CD4-positive, alpha-beta T cell (primary cell): ENCODE measurements at places on chromosomes 5 and 9.
A peak's percentile ranks its signal among the peaks of the same experiment; 100 is the strongest.

DNA sequence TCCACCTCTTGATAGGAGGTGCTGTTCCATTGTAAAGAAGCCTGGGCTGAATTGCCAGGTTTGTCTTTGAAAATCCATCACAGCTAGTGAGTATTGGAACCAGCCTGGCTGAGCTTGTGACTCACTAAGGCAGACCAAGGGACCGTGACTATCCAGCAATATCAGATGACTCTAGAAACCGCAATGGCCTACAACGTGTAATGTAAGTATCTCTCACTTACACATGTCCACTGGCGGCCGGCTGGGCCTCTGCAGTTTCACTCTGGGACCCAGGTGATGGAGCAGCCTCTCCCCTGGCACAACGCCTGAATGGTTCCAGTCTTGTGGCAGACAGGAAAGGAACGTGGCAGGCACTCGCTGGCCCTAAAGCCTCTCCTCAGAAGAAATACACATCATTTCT lies 3.1 kb upstream of the HRH2 start:
- no peak for DNase-seq

DNA sequence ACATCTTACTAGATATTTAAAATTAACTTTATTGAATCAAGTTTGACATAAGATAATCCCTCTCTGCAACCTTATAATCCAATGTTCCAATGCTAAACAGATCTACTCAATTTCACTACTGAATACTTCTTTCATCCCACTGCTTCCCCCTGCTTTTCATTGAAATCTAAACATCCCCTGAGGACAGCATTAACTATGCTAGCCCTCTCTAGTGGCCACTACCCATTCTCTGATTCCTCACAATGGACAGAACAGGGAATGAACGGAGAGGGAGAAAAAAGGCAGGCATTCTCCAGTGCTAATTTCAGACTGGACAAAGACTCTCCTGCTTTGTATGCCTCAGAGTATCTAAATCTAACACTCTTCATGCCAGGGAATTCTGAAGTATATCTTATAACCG lies 54.3 kb upstream of the RGS7BP start:
- no peak for DNase-seq

- DNase-seq: no peak
Observed at GRCh38 chr9:74824654-74825053, 63.1 kb downstream of the TRPM6 start.

- DNase-seq: peak; percentile 81
Observed at GRCh38 chr5:172178991-172179989, 8.7 kb downstream of the STK10 start.

- no peak for DNase-seq
Observed at GRCh38 chr5:1910081-1910760, 27.5 kb upstream of the IRX4 start.

DNA sequence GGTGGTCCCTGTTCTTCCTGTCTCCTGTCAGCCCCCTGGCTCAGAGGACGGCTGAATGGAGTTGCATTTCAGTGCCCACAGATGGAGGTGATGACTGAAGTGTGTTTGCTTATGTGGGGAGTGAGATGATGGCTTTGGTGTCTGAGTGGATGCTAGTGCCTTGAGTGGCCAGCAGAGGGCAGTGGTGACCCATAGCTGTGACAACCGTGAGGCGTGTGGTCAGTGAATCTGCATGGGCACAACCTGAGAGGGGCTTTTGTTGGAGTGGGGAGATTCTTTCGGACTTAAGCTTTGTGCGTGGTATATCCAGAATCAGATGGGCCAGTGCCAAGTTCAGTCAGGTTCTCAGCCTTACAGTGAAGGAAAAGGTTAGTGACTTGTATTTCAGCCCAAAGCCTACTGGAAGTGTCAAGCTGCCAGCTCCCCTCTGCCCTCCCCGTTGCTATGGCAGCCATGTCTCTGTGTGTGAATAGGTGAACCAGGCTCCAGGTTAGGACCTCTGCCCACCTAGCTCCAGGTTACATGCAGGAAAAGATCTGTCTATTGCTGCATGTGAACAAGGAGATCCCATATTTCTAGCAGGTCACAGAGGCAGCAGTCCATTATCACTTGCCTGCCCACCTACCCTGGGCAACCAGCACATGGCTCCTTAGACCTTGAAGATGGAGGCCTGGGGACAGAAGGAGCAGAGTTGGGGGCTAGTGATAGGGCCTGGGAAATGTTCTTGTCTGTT lies 14.7 kb upstream of the CXXC5 start:
- DNase-seq: peak; percentile 47

DNA sequence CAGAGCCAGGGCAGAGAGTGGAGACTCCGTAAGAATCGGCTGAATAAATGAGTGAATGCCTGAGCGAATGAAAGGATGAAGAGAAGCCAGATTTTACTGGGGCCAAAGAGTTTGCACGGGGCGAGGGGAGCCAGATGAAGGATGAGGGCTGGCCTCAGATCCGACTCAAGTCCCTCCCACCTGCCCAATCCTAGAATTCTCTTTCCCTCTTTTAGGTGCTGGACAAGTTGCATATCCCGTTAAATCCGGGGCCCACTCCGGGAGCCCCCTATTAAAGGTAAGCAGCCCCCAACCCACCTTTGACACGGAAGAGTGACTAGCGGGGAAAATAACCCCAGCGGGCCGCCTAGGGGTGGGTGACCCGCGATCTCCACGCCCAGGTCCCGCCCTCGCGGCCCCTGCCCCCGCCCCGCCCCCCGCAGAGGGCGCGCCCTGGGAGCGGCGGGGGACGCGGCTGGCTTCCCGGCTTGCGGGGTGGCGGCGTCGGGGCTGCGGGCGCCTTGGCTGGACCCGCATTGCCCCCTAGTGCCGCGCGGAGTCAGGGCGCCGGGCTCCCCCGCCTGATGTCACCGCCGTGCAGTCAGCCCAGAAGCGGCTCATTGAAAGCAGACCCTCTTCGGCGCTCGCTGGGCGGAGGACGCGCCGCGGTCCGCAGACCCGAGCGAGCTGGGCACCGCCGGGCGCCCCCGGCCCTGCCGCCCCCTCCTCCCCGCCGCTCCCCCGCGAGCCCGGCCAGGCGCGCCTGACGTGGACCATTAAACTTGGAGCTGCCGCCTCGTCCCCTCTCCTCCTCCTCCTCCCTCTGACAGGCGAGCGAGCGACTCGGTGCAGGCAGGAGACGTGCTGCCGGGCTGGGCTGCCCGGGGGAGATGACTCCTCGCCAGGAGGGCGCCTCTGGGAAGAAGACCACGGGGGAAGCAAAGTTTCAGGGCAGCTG lies at the start of gene ADRA1B:
ADRA1B (plus strand) TSS at position 579 of the 937 bp plus-strand sequence. CDS start 424 bp downstream, outside the sequence.
- DNase-seq: peak; percentile 12
